ENCODE measurements at places on chromosomes 7 and 10.
A peak's percentile ranks its signal among the peaks of the same experiment; 100 is the strongest.

- no peak for DNase-seq
These were observed 150.9 kb downstream of the CPED1 start for GRCh38 chr7:121139427-121139826.

DNA sequence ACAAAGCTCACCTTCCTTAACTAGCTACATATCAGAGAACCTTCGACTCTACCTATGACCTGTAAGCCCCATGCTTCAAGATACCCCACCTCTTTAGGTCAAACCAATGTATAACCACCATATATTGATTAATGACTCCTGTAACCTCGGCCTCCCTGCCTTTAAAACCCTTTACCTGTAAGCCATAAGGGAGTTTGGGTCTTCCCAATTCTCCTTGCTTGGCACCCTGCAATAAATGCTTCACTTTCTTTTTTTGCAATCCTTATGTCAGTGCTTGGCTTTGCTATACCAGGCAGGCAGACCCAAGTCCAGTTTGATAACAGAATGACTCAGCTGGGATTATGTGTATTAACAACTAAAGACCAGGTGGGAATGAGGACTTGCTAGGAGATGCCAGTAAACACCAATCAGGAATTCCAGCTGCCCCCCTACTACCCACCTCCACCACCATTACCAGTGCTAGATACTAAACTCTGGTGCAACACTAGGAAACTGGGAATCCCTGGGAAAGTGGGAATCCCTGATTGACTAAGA is 22.0 kb upstream of the SLC35G1 start:
- DNase-seq = no peak

- DNase-seq = no peak
These were observed 5.1 kb downstream of the AKR1B15 start for GRCh38 chr7:134553976-134554375.

DNA sequence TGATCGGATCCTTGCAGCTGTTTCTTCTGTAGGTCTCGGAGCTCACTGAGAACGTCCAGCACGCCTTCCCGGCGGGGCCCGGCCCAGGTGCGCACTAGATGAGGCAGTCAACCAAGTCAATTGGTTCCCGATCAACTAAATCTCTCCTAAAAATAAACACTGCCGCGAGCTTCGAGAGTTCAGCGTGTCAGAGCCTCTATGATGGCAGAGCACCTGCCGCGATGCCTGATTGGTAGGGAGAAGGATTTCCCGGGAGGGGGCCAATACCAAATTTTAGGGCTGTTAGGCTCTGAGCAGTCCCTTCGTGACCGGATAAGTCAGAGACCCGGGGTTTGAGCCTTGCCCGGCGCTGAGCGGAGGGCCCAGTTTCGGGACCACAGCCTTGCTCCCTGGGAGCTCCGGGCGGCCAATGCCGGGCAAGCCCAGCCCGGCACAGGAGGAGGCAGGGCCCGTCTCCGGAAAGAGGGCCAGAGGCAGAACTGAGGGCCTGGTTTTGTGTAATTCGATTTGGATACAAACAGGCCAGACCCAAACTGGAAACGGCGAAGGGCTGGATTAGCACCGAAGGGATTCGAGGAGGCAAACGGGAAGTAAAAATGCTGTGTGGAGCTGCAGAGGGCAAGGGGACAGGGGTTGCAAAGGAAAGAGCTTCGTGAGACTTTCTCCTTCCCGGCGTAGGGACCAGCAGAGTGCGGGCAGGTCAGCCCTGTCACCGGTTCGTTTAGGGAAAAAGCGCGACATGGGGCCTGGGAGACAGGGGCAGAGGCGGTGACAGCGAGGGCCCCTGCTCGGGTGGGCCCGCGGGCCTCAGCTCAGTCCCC is 569 bp downstream of the SLC26A5 start:
- DNase-seq = no peak

- no peak for DNase-seq
These were observed 55.0 kb downstream of the LRRC17 start for GRCh38 chr7:102967798-102968197.

- DNase-seq = no peak
These were observed 29.6 kb downstream of the MAD1L1 start for GRCh38 chr7:2202901-2203765.

DNA sequence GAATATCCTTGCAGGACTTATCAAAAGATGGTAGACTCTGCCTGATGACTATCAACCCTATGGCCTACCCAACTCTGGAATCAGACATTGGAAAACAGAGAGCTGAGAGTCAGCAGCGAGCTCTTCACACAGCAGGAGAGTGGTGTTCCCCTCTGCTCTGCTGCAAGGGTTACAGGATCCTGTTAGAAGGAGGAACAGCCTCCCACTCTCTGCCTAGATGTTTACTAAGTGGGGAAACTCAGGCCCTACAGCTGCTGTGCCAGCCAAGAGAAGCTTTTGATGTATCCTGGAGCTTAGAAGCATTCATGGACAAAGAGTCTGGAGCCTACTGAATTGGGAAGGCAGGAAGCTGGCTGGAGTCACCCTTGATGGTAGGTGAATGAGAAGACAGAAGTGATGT is 104.6 kb downstream of the ABLIM1 start:
- DNase-seq = no peak

DNA sequence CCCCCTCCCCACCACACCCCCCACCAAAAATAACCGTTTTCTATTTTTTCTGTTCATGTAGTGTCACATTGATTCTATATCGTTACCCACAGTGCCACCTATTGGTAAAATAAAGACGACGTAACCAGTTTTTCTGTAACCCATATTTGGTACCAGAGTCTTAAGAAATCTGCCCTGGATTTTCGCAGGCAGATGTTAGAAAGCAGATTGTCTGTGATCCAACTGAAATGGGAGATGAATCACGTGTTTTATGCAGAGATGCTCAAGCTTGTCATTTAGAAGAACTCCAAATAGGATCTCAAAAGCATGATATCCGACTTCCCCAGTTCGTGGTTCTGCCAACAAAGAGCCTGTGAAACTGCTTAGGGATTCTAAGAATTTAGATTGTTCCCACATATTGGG is 261.1 kb upstream of the CSTF2T start:
- DNase-seq = no peak

GRCh38 chr10:53697038-53697437 is 924.5 kb upstream of the MBL2 start:
- no peak for DNase-seq

GRCh38 chr7:101854084-101854865 is 36.8 kb downstream of the CUX1 start:
- DNase-seq = no peak

GRCh38 chr7:43914795-43915194 is 8.4 kb upstream of the URGCP start:
- no peak for DNase-seq

GRCh38 chr7:24760968-24761367 is 3.7 kb upstream of the GSDME start:
- DNase-seq = no peak

GRCh38 chr10:110821508-110821907 is 50.2 kb upstream of the PDCD4 start:
- no peak for DNase-seq

- no peak for DNase-seq
These were observed 1.2 kb downstream of the SCIN start for GRCh38 chr7:12571691-12572090.

DNA sequence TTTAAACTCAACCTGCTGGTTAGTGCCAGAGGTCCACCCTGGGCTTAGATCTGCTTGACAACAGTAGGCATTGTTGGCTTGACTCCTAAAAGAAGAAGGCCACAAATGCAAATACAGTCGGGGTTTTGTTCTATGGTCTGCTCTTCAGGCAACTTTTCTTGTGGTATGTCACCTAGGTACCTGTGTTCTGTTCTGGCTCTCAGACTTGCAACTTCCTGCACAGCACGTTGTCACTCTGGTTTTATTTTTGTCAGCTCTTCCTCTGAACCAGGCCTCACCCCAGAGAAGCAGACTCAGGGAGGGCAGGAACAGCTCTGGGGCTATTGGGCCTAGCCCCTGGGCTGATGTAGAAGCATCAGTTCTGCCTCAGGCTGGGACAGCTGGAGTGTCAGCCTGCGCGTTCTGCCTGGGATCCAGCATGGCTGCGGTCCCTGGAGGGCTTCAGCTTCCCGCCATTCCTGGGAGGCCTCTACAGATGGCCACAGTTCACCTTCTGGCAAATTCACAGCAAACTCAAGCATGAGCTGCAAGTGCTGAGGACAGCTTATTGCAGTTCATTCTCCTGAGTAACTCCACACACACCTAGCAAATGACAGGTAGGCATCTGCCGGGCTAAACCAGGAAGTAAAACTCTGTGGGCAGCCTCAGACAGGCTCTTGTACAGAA is 11.0 kb upstream of the PDCD4 start:
- peak; percentile 47 for DNase-seq

DNA sequence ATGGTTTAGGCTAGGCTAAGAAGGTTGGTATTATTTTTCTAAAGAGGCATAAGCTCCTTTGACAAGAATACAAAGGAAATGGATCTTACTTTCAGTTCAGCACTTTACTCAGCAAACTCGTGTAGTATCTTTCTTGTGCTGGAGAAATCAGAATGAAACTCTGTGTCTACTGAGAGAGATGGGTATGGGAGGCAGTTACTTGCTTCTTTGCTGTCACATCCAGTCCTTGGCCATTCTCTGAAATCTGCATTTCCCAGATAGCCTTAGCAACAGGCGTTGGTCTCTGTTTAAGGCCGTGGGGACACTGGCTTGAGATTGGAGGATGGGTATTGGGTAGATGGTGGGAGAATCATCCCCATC is 180.5 kb downstream of the NRP1 start:
- no peak for DNase-seq

DNA sequence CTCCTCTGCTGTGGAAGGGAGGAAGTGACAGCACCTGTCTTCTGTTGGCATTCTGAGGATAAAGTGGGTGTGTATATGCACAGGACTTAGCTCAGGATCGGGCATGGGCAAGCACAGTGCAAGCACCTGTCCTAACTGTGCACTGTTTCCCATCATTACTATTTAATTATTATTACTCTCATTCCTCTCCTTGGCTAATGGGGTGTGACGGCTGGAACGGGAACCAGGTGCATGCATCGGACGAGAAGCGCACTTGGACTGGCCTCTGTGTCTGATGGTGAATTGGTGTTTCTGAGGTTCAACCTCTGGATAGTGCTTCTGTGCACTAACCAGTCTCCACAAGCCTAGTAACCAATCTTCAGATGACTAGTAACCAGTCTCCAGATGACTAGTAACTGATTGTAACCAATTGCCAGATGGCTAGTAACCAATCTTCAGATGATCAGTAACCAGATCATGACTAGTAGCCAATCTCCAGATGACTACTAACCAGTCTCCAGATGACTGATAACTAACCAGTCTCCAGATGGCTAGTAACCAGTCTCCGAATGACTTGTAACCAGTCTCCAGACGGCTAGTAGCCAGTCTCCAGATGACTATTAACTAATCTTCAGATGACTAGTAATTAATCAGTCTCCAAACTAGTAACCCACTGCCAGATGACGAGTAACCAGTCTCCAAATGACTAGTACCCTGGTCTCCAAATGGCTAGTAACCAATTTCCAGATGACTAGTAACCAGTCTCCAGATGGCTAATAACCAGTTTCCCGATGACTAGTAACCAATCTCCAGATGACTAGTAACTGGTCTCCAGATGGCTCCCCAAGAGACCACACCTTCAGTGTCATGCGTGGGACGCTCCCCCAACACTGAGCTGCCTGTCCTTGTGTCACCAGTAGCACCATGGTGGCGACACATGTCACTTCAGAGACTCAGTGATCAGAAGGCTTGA is 85.8 kb downstream of the PAXIP1 start:
- DNase-seq = no peak

- no peak for DNase-seq
These were observed 75.6 kb upstream of the LRRC4 start for GRCh38 chr7:128106821-128107220.

GRCh38 chr10:90218846-90219245 is 517.5 kb downstream of the KIF20B start:
- DNase-seq = no peak

- no peak for DNase-seq
These were observed 519 bp downstream of the PITRM1 start for GRCh38 chr10:3172081-3172445.

- DNase-seq = no peak
These were observed 1.0 kb upstream of the NYAP1 start for GRCh38 chr7:100482728-100483089.

GRCh38 chr10:10994360-10994759 is 23.3 kb upstream of the CELF2 start:
- no peak for DNase-seq

DNA sequence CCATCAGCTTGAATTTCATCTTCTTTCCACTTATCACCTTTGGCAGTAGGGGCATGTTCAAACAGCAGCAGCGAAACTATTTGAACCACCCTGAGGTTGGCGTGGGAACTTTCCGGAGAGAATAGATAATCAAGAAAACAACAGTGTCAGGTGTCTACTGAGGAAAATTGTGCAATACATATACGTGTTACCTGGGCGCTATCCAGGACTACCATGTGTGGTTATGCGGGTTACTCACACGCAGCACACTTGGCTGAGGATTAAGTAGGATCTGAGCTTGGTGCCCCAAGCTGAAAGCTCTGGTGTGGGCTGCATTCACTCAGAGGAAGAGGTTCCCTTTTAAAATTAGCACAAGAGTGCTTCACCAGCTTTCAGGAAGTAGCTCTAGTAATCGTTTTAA is 8.8 kb upstream of the ABI1 start:
- no peak for DNase-seq

DNA sequence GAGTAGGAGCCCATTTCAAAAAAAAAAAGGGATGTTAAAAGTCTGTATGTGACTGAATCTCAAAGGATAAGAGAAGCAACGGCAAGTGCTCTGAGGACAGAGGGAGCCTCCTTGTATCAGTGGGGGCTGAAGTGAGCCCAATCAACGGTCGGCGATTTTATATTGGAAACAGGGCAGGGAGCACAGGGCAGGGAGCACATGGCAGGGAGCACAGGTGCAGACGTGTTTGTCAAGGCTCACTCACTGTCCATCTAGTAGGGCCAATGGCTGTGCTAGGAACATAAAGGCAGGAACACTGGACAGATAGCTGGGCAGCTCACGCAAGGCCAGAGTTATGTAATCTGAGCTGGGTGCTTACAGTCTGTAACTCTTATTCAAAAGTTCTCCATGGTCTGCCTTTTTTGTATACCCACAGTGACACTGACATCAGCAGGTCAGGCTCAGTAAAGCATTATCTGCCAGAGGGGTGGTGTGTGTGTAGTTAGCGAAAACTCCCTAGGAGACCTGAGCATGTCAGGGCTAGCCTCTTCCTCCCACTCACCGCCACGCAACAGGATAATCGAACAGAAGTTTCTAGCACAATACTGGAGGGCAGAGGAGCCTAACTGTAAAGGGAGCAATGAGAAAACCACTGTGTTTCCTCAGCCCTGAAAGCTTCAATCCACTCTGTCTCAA is 15.4 kb downstream of the AKR1B1 start:
- DNase-seq = no peak

DNA sequence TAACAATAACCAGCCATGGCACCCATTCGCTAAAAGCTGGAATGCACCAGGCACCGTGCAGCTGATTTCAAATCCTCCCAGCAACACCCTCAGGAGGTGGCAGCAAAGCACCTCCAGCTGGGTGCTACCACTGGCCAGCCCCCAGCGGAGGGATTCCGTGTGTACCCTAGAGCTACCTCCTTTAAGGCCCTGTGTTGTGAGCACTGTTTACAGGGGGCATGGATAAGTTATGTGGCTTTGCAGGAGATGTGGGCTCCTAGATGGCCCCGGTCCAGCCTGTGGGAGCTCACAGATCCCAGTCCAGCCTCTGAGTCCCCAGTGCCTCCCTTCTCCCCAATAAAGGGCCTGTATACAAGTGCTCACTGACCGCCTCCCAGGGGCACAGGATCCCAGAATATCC is 27.1 kb downstream of the TNRC18 start:
- peak; percentile 49 for DNase-seq

GRCh38 chr10:14727465-14727864 is 47.2 kb downstream of the FAM107B start:
- no peak for DNase-seq
